ENCODE measurements at places on chromosomes 5 and 9.

DNA sequence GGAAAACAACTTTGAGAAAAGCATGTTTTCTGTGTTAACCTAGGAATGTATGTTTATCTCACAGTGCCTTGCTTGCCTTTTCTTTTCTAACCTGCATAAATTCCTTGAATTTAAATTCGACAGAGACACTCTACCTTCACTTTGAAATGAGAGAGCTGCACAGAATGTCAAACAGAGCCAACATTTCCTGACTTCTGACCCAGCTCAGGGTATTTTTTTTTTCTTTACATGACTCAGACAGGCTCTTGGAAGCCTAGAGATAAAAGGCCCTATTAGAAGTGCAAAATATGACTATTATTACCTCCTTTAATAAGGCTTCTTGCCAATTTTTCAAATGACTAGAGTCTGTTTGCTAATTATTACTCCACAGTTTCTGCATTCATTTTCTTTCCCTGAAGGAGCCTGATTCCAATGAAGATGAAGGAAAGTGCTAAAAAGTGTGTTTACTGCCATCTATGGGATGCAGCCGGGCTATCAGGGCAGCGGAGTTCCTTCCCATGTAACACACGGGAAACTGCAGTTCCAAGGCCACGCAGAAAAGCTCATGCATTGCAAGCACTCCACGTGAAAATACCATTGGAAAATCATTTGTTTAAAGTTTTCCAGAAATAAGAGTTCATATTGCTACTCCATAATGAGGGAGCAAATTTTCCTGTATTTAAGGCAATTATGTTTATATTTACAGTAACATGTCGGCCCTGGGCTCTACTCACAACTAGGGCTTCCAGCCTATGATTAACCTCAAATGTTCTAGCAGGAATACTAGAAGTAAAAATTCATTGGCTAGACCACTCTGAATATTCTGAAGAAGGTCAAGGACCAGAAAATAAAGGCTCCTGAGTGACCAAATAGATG is 485.6 kb downstream of the ZSWIM6 start:
- no peak for DNase-seq

GRCh38 chr5:134561871-134562296 is 36.4 kb downstream of the JADE2 start:
- DNase-seq: peak; percentile 55

GRCh38 chr5:74464512-74465209 is 175.9 kb downstream of the ENC1 start:
- DNase-seq: no peak

DNA sequence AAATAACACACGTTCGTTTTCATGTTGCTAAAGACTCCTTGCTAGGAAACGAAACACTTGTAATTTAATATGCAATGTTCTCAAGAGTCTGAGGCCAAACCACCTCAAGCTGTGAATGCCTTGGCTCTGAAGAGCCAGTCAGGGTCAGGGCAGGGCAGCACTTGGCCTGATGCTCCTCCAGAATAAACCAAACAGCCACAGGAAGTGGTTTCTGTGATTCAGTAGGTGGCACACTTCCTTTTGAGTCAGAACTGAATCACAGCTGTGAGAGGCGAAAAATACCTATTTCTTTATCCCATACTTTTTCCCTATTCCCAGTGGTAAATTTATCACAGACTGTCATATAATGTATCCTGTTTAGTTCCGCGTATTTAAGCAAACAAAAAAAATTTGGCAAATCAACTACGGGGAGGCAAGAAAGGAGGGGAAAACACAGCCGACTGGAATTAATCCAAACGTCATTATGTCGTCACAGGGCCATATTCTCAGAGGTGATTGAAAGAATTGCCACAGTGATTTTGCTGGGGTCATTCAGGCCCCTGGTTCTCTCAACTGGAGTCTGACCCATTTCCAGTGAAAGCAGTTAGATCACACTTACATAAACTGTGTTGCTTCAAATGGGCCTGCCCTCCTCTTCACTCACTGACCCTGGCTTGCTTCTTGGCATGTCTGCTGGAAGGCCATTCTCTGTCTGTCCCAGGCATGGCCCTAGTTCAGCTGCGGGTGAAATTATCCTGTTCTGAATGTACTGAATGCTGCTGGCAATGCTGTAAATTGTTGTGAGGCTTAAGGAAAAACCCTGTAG is 71.2 kb downstream of the ARRDC3 start:
- DNase-seq: peak; percentile 56

DNA sequence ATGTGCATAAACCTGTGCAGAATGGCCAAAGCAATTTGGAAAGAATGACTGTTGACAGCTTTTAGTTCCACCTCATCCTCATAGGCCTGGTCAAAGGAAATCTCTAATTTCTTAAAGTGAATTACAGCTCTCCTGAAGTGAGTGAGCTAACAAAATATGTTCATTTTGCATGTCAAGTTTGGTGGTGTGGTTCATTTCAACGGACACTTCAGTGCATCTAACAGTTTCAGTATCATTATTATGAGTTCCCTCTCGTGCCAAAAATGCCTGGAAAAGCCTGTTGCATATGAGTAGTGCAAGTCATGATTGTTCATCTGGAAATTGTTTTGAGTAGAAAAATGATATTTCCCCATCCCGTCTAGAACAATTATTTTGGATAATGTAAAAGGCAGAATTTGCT is 53.2 kb upstream of the HMHB1 start:
- no peak for DNase-seq

DNA sequence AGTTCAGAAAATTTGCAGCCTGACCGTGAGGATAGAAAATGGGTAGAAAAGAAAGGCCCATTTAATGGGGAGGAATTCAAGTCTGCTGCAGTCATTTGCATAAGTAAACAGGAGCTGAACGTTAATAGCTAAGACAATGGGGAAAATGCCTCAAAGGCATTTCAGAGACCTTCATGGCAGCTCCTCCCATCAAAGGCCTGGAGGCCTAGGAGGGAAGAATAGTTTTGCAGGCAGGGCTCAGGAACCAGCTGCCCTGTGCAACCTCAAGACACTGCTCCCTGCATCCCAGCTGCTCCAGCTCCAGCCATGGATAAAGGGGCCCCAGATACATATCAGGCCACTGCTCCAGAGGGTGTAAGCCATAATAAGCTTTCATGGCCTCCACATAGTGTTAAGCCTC is 32.2 kb upstream of the CDH18 start:
- DNase-seq: no peak

DNA sequence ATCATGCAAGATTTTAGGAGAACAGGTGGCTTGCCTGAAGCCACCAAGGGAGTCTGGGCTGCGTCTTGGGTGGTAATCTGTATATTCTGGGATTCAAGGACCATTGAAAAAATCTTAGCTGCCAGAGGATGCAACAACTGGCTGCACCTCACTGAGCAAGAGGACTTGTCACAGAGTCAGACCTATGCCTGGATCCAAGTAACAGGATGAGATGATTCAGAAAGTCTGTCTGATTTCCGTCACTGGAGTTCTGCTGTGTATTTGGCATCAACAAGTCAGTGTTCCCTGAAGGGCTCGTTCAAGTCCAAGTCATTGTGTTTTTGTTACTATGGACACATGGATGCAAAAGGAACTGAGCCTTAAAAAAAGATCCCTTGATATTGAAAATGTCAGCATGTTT is 37.8 kb upstream of the CARTPT start:
- DNase-seq: no peak

DNA sequence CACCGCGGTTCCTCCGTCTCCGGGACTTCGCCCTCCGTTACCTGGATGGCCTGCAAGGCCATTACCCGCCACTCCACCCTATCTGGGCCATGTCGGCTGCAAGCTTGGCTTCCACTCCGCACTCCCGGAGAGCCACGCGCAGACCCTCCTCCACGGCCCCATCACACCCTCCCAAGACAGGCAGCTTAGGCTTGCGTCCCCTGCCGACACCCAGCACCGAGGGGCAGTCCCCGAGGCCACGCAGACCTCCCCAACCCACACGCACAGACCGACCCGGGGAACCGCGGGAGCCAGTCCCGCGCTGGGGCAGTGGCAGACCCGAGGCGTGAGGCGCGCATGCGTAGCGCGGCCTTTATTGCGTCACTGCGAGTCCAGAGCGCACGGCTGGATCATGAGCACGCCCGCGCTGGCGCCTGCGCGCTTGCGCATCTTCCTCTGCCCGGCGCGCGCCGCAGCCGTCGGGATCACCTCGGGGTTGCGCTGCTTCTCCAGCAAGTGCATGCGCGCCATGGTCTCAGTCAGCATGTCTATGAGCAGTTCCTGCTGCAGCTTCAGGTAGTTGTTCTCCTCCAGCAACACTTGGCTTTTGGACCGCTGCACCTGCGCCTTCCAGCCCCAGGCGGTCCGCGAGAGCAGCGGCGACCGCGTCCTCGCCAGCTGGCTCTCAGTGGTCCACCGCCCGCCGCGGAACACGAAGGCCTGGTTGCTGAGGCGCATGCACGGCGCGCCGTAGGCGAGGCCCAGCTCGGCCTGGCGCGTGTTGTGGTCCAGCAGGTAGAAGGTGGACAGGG is 2.4 kb downstream of the CBY3 start:
- DNase-seq: peak; percentile 97

GRCh38 chr5:149220750-149221149 is 50.9 kb upstream of the AFAP1L1 start:
- no peak for DNase-seq

GRCh38 chr5:55918087-55919035 is 67.2 kb downstream of the IL31RA start:
- DNase-seq: no peak

DNA sequence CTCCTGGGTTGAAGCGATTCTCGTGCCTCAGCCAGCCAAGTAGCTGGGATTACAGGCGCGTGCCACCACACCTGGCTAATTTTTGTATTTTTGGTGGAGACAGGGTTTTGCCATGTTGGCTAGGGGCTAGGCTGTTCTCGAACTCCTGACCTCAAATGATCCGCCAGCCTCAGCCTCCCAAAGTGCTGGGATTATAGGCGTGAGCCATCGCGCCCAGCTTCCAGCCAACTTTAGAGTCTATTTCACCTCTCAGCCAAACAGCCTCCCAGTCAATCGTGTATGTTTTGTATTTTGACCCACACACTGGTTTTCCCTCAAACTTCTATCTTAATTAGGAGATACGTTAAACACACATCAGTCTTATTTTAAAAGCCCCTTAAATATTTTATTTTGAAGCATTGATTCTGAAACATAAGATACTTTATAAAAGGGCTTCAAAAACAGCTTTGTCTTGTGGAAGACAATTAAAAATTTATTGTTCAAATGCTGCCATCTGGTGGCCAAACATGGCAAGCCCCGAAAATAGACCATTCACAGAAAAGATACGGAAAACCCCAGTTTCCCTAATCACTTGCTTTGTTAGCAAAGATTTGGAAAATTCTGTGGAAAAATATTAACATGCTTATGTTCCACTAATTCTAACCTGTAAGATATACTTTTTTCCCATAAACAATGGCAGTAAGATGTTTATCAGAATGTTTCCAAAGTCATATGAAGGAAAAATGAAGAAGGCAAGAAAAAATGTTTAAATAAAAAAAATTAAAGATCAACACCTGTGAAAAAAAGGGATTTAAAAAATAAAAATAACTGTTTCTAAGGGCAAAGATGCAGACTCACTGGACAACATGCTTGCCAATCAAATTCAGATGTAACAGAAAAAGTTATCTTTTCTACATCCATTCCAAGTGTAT is 33.1 kb downstream of the APTX start:
- DNase-seq: peak; percentile 35

DNA sequence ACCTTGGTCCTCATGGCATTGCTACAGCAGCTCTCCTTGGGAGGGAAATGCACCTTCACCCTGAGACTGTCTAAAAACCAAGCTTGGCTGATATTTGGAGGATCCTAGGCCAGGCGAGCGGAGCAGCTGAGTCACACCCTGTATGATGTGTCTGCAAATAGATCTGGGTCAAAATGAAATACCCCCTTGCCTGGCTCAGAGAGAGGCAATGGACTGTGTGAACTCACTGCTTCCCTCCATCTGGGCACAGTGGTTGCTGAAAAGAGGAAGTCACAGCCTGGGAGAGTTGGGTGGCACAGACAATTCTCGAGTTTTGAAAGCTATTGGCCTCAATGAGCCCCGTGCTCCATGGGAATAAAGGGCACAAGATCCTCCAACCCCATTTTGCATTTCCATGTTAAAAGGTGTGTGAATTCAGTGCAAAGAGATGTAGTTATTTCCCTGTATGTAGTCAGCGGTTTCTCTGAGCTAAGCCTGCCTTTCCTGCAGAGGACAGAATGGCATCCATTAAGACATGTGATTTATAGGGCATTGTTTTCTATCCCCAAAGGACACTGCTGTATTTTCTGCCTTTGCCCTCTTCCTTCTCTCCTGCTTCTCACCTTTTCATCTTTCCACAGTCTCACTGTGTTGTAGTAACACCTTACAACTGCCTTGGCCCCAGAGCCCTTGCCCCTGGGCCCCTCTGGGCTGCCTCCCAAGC is 177.2 kb downstream of the GADD45G start:
- no peak for DNase-seq

DNA sequence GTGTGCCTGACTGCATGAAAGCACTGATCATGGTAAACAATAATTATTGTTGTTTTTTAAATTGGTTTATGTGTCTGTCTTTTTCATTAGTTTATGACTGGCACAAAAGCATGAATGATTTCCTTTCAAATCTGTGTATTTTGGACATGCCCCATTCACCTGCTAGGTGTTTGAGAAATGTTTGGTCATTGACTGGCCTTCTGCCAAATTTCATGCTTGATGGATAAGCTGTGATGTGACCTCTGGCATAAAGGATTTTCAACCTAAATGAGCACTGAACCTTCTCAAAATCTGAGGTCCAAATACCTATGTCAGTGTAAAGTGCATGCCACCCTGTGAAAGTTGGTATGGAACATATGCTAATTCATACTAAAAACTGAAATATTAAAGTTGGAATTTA is 204.5 kb downstream of the BRINP1 start:
- DNase-seq: no peak

- no peak for DNase-seq
Observed at GRCh38 chr5:71782393-71782770, 63.3 kb downstream of the CARTPT start.

DNA sequence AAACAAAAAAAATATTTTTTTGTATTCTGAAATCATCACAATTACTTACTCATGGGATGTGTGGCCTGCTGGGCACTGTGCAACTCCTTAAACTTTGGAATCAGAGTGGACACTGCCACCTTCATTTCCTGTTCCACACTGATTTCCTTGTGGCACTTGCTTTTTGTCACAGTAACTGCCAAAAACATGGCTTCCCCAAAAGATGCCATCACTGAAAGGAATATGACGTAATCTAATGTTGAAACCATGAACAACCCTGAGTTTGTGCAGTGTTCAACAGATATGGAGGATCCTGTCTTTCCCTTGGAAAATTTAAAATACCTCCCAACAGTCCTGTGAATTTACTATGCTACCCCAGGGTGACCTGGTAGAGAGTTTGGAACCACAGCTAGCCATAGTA is 12.6 kb upstream of the IL12B start:
- no peak for DNase-seq

DNA sequence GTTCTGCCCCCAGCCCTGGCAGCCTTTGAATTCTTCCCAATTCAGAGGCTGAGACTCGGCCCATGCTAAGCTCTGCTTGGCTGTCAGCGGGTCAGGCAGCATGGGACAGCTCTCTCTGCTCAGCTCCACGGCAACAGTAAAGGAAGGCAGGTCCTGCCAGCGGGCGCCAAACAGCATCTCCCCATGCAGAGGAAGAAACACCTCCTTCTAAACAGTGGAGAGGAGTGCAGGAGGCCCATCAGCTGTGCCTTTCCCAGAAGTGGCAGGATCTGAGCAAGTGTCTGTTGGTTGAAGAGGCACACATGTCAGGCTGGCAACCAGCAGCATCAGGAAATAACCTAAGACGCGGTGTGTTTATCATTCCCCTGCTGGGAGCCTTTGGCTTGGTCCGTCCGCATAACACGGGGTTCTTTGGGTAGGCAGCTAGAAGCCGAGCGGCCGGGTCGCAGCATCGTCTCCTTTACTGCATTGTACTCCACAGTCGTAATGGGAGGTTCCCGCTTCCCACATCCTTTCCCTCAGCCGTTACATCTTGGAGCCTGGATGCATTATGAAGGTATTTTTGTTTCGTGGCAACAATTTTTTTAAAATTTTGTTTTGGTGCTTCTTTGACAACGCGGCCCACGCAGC is 42.7 kb upstream of the NCS1 start:
- no peak for DNase-seq

All from heart right ventricle (tissue), 16 donors.